Psoas muscle (tissue), 8 donors: ENCODE measurements at places on chromosomes 1 and 21. TPM values are rescaled to one million over a fixed set of nuclear protein-coding genes. Genes with fewer than 3 reads are reported as not detected.

Gene SPAG17
- 0.46 TPM for total RNA-seq

Gene GJA9
- not detected for total RNA-seq

Gene TMEM51
- total RNA-seq: 1.3 TPM

Gene VWA5B1
- total RNA-seq: 0.17 TPM

DNA sequence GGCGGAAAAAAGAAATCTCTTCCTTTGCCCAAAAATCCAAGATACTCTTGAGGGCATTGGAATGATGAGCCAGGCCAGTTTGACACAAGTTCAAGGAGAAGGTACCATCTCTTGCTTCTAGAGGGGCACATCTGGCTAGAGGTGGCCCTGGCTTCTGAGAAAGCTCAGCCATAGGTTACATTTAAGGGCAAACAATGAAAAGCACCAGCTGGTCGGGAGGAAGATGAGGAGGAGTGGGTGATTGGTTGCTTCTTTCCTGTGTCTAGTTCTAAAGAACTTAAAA is 132.0 kb downstream of the DHRS3 start:
- no peak for DNase-seq

DNA sequence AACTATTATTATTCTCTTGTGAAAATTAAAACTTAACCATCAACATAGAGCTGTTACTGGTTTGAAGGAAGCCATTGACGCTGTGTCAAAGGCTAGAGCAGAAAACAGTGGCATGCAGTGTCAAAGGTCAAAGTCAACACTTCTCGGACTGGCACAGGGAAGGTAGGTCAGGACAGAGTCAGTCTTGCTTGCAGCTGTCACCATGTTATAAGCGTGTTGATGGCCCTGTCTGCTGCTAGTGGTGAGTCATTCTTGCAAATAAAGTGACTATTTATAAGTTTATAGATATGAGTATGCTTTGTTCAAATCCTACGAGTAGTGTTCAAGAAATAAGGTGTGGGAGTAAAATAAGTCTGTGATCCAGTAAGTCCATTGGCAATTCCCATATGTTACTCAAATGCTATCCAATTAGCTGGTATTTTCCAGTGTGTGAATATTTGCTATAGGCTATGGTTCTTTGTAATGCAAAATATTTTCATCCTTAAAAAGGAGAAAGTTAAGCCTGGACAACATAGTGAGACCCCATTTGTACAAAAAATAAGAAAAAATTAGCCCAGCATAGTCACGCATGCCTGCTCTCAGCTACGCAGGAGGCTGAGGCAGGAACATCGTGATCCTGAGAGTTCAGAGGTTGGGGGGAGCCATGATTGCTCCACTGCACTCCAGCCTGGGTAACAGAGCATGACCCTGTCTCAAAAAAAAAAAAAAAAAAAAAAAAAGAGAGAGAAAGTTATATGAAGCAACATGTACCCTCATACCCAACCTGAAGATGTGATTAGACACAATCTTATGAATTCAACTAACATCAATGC is 26.3 kb upstream of the TINAGL1 start:
- DNase-seq: no peak

- no peak for DNase-seq
Observed at GRCh38 chr1:19878637-19878985, 3.6 kb upstream of the OTUD3 start.

GRCh38 chr1:117673405-117673804 is 67.6 kb downstream of the TENT5C start:
- DNase-seq: no peak

- DNase-seq: no peak
Observed at GRCh38 chr1:245375789-245376460, 221.1 kb downstream of the KIF26B start.

DNA sequence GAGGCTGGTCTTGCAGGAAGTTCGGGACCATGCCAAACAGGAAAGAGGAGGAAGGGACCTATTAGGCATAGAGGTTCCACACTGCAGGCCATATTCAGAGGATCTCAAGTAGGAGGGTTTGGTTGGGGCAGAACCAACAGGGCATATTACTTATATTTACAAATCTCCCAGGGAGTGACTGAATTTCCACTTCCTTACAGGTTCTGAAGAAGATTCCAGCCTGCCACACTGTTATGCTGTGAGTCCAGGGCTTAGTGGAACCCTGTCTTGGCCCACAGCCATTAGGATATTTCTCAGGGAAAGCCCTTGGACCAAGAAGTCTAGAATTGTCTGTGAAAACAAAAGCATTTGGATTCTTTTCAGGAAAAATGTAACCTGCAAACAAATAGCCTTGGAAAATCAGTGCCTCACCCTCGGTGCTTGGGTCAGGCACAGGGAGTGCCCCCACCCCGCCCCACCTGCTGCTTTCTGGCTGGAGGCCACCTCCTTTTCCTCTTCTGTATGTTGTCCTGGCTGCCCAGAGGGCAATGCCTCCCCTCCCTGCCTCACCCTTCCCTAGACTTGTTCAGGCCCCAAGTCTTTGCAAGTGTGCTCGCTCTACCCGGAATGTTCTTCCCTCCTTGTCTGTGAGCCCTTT is 41.0 kb upstream of the JUN start:
- no peak for DNase-seq

GRCh38 chr1:51420867-51421627 is 90.7 kb upstream of the TTC39A start:
- DNase-seq: no peak

- peak; percentile 63 for DNase-seq
Observed at GRCh38 chr1:248837045-248837780, 811 bp upstream of the ZNF672 start.

GRCh38 chr21:26405735-26406361 is 167.2 kb downstream of the CYYR1 start:
- DNase-seq: no peak

DNA sequence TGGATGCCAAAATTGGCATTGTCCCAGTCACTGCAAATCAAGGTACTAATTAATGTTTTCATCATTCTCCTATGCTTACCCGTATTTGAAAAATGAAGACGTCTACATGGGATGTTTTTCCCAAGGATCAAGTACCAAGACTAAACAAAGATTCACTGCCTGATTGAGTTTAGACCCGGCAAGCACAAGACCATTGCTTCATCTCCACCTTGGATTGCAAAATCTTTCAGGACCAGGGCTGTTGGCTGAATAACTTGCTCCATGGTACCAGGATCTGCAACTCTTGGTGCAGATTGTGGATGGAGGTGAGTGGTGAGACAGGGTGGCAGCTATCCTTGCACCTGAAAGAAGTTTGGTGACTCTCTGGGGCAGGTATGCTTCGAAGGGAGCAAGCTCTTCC is 122.5 kb upstream of the ETS2 start:
- no peak for DNase-seq

- DNase-seq: no peak
Observed at GRCh38 chr1:47621977-47622376, 184.1 kb downstream of the FOXD2 start.
